ENCODE measurements at places on chromosomes 6 and 20.

GRCh38 chr6:34423254-34423653 lies 2.6 kb downstream of the RPS10 start:
- DNase-seq = no peak

DNA sequence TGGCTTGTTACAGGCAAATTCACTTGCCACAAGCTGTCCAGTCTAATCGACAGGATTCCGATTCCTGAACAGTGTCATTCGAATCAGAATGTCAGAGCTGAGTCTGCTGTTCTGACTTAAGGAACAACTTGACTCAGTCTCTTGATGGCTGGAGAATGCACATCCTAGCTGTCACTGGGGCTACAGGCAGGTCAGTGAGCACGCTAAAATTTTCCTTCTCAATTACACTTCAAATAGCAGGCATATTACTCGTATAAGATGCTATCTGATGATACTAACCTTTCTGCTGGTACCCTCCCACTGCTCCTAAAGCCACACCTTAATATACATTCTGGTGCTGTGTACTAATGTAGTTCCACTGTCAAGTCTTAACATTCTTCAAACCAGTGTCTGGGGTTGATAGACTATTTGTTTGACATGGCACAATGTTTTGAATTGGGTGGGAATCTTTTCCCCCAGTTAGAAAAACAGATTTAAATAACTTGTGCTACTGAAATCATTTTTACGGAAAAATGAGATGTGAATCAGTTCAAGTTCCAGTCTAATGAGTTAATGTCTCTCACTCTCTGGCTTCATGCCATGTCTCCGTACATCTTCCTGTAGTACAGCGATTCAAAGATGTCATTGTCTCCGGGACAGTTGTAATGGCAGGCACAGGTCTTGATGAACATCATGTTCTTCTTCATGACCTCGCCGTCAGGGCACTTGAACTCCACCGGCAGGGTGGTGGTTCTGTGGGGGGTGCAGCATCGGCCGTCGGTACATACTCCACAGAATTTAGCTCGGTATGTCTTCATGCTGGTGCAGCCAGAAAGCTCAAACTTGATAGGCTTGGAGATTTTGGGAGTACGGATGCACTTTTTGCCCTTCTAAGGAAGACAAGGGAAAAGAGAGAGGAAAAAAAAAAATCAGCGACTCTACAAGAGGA lies 2.2 kb downstream of the CCN2 start:
- no peak for DNase-seq

DNA sequence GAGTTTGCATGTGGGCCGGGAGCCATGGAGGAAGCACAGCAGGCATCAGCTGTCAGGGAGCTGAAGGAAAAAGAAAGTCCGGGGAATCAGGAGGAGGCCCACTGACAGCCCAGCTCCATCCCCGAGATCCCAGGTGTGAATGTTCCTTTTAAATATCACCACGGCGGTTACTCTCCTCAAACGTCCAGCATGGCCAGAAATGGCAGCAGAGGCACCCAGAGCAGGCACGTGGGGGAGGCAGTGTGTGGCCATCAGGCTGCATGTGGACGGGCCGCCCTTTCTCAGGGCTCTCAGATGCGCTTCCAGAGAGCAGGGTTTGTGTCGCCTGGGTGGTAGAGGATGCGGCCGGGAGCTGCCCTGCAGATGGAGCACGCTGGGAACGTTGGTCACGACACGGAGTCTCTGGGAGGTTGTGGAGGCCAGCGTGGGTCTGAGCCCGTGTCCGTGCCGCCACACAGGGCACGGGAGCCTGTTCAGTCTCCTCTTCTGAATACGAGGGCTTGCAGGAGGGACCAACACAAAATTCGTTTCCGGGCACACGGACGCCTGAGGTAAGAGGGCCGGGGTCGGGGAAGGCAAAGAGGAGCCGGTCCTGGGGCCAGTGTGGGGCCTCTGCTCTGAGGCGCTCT lies 45.3 kb upstream of the DACT2 start:
- no peak for DNase-seq

- DNase-seq = no peak
These were observed 77.3 kb downstream of the EDN1 start for GRCh38 chr6:12367412-12367811.

GRCh38 chr20:18056174-18057100 lies 1.3 kb downstream of the OVOL2 start:
- peak; percentile 26 for DNase-seq

DNA sequence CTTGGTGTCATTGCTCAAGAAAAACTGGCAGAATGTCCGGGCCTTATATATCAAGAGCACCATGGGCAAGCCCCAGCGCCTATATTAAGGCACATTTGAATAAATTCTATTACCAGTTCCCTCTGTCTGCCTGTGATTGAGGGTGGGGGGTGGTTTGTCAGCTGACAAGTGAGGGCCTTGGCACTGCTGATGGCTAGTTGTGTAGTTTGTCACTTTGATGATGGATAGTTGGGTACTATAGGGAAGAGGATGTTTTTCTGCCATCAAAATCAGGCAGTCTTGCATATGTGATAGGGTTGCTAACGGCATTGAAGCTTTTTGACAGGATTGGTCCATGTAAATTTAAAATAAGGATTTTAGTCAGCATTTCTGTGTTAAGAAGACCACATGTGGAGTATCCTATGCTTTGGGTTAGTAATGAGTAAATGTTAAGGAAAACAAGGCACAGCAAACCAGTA lies 2.5 kb downstream of the RPL10A start:
- DNase-seq = no peak

- no peak for DNase-seq
These were observed 205.3 kb upstream of the FOXA2 start for GRCh38 chr20:22789676-22790075.

Data from AG08396 (cell line).